CD4-positive, alpha-beta T cell treated with Interleukin-15 for 4 hours (primary cell): ENCODE measurements at places on chromosomes 11 and 22.

- no peak for DNase-seq
Observed at GRCh38 chr11:98600103-98600502, 420.6 kb upstream of the CNTN5 start.

- DNase-seq, result no peak
Observed at GRCh38 chr11:102833731-102834130, 9.7 kb downstream of the MMP3 start.

DNA sequence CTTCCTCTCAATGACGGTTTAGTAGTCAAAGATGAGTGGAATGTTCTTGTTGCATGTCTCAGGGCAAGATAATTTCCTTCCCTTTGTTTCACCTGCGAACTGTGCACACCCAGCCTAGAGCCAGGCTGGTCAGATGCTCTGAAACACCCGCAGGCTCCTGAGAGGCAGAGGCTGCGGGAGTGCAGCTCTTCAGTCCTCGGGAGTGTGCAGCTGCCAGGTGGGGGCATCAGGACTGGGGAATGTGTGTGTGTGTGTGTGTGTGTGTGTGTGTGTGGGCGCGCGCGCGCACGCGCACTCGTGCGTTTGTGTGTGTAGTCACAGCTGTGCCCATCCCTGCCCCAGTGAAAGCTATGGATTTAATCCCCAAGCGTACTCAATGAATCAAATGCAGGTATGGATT is 136.2 kb upstream of the NTM start:
- no peak for DNase-seq

DNA sequence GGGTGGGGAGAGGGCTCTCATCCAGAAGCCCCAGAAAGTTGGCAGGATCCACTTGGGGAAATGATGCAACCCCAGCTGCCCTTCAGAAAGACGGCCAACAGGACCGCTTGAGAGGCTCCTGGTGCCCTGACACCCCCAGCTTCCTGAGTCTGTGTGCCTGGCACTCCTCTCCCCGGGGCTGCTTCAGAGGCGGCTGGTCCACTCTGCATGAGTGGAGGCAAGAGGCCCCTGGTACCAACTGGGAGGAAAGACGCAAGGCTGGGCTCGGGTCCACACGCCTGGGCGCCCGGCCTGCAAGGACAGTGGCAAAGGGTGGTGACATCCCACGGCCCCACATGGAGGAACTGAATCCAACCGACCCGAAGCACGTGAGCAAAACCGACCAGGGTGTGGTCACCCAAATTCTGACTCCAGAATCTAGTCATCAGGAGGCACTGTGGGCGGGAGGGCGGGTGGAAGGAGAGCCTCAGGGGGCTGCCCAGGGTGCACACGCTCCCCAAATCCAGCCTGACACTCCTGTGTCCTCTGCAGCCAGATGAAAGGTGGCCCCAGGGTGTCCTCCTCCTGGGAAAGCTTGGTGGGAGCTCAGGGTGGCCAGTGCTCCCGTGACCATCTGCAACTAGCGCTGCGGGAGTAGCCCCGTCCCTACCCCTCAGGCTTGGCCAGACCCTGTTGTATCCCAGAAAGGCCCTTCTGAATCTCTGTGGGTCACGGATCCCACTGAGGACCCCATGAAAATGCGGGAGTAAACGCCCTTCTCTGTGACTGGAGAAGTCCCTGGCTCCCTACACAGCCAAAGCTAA is 3.7 kb downstream of the RNH1 start:
- DNase-seq, result peak; percentile 18

GRCh38 chr22:45934659-45935341 is 42.2 kb downstream of the WNT7B start:
- no peak for DNase-seq
